ENCODE measurements at places on chromosomes 2 and 18.

GRCh38 chr2:100818003-100818605, 1.8 kb upstream of the NPAS2 start:
- DNase-seq: no peak

DNA sequence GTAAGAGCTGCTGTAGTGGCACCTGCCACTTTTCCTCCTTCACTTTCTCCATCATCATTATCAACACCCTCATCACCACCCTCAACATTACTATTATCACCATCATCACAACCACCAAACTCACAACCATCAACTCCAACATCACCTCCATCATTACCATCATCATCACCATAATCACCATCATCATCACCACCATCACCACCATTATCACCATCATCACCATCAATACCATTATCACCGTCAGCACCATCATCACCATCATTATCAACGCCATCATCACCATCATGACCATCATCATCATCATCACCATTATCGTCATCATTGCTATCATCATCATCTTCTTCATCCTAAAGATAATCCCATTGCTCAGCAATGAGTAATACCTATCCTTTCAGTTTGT, 255.8 kb downstream of the CYRIA start:
- DNase-seq: no peak

DNA sequence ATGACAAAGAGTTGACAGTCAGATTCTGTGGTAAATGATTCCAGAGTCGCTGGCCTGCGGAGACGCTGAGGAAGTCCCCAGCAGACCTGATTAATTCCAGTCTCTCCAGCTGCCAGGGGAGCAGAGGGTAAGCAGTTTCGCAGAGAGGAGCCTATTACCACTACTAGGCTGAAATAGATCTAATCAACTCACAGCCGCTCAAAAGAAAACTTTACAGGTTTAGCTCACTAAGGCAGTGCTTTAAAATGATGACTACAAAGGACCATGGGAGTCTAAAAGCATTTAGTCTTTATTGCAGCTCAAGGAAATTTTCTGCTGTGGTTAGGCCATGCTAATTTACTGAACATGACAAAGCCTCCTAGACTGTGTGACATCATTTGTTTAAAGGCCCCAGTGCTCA, 445.6 kb upstream of the POU3F3 start:
- no peak for DNase-seq

DNA sequence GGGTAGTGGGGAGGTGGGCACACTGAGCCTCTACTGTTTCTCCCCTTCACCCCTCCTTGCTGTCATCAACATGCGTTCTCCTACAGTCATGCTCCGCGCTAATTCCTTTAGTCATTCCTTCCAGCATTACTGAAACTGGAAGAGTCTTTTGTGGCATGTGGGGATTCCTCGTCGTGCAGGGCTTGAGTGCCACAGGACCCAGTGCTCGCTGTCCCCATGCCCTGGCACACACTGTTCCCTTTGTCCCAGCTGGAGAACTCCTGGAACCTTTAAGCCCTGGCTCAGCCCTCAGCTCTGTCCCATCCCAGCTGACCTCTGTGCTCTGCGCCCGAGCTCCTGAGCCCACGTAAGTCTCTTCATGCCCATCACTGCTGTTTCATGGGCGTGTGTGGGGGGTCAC, 42.1 kb downstream of the ODC1 start:
- no peak for DNase-seq

- DNase-seq: no peak
Measured at GRCh38 chr2:149653831-149654445, 66.4 kb upstream of the MMADHC start.

GRCh38 chr2:234459401-234460009, 37.4 kb downstream of the ARL4C start:
- DNase-seq: no peak

GRCh38 chr2:237448626-237449025, 34.7 kb upstream of the COL6A3 start:
- no peak for DNase-seq

GRCh38 chr2:62326735-62327134, 130.8 kb downstream of the B3GNT2 start:
- no peak for DNase-seq

GRCh38 chr2:36462311-36462935, 106.8 kb downstream of the CRIM1 start:
- DNase-seq: no peak

- no peak for DNase-seq
Measured at GRCh38 chr2:158649846-158650245, 145.3 kb upstream of the DAPL1 start.

- DNase-seq: no peak
Measured at GRCh38 chr18:35822413-35822812, 150.1 kb upstream of the RMP24 start.

DNA sequence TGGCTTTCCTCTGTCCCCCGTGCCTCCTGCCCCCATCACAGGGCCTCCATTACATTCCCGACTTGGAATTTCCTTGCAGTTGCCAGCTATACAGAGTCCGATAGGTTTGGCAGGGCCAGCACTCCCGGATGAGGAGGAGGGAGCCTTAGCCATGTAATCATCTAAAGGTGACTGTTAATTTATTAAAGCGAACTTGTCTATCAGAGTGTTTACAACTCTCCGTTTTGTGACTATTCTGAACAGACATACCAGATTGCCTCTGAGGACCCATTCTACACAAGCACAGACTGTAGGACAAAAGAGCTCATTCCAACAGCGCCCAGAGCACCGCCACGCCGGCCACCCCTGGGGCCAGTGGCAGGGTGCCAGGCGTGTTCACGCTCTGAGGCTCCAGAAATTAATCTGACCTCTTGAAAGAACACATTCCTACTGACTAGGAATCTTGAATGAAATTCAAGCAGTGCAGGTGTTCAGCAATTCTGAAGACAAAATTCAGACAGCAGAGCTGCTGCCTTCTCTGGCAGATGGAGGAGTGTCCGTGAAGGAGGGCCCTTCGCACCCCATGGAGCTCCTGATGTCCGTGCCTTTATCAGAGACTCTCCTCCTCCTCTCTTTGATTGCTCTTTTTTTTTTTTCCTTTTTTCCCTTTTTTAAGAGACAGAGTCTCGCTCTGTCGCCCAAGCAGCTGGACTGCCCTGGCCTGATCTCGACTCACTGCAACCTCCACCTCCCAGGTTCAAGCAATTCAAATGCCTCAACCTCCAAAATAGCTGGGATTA, 58.1 kb upstream of the RALBP1 start:
- DNase-seq: no peak

Data from hematopoietic multipotent progenitor cell treated with erythropoietin and hydrocortisone succinate and interleukin-3 and kit ligand, for 17 days (in vitro differentiated cells).